H4 (cell line): ENCODE measurements at places on chromosomes 6 and 20. TPM values are rescaled to one million over a fixed set of nuclear protein-coding genes. Genes with fewer than 3 reads are reported as not detected.

Gene KIF13A
- 11.4 and 12.7 TPM in 2 replicates for total RNA-seq

Gene APCDD1L
- total RNA-seq, result 1.5 and 1.7 TPM in 2 replicates

Gene ULBP2
- total RNA-seq, result 11.6 and 15.7 TPM in 2 replicates

Gene CARMIL1
- total RNA-seq, result 7.5 and 8.6 TPM in 2 replicates

Gene SCUBE3
- 0.02 TPM in 1 of 2 replicates, not detected in the other for total RNA-seq
